ENCODE measurements at places on chromosomes 5 and 9.

DNA sequence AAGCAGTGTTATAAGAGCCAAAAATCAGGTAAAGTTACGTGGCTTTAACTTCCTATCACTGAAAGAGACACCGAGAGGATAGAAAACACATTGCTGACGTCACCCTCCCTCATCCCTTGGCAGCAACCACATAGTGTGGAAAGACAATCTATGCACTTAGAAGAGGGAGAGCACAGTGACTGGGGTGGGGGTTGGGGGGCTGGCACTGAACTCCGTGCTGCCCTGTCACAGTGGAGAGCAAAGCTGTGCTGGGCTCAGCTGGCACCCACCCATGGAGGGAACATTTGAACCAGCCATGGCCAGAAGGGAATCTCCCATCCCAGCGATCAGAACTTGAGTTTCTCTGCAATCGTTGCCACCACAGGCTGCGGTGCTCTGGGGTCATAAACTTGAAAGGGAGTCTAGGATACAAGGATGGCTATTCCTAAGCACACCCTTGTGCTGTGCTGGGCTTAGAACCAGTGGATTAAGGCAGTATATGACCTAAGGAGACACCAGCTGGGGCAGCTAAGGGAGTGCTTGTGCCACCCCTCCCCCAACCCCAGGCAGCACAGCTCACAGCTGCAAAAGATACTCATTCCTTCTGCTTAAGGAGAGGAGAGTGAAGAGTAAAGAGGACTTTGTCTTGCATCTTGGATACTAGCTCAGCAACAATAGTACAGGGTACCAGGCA lies 73.4 kb downstream of the KIAA0825 start:
- DNase-seq = no peak

- no peak for DNase-seq
Observed at GRCh38 chr5:75044406-75044805, 8.0 kb downstream of the GCNT4 start.

DNA sequence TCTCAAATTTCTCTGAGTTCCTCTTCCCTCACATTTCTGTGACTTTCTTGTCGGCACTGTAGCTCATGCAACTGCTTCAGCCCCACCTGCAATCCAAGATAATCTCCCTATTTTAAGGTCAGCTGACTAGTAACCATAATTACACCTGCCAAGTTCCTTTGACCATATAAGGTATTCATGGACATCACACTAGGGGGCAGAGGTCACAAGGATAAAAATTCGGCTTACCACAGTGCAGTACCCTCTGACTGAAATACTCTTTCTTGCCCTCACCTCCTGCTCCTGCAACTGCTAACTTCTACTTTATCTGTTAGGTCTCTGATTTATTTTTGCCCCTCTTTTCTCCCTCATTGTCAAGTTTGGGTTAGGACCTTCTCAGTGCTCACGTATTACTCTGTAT lies 144.2 kb downstream of the GDNF start:
- no peak for DNase-seq

- peak; percentile 70 for DNase-seq
Observed at GRCh38 chr9:133351908-133352634, 4.1 kb downstream of the RPL7A start.

- DNase-seq = no peak
Observed at GRCh38 chr9:109913461-109913810, 133.4 kb downstream of the PALM2AKAP2 start.

GRCh38 chr5:73420666-73421065 lies 27.9 kb downstream of the FOXD1 start:
- no peak for DNase-seq

DNA sequence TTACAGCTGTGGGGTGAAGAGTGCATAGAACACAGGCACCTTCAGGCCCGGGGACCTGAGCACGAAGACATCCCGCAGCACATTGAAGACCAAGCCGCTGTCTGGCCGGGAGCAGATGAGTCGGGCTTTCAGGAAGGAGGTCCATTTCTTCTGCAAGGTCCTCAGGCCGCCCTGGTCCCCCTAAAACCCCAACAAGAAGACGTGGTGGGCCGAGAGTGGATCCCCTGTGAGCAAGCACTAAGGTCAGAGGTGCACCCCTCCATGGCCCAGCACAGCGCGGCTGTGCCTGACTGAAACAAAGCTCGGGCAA lies 70.5 kb downstream of the SECISBP2 start:
- no peak for DNase-seq

GRCh38 chr5:143699121-143699520 lies 112.8 kb upstream of the HMHB1 start:
- no peak for DNase-seq

DNA sequence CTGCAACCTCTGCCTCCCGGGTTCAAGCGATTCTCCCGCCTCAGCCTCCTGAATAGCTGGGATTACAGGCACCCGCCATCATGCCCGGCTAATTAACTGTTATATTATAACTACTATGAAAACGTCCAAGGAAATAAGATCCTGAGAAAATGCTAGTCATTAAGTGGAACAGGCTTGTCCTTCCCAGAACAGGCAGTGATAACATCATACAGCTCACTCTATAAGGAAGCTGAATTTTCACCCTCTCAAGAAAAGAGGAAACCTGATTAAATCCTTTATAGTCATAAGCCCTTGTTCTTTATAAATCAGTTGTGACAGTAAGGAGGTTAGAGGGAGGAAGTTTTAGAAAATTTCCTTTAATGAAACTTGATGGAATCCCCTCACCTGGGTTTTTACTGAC lies 163.9 kb upstream of the CLINT1 start:
- no peak for DNase-seq

GRCh38 chr9:78307360-78307759 lies 10.4 kb downstream of the PSAT1 start:
- DNase-seq = no peak

DNA sequence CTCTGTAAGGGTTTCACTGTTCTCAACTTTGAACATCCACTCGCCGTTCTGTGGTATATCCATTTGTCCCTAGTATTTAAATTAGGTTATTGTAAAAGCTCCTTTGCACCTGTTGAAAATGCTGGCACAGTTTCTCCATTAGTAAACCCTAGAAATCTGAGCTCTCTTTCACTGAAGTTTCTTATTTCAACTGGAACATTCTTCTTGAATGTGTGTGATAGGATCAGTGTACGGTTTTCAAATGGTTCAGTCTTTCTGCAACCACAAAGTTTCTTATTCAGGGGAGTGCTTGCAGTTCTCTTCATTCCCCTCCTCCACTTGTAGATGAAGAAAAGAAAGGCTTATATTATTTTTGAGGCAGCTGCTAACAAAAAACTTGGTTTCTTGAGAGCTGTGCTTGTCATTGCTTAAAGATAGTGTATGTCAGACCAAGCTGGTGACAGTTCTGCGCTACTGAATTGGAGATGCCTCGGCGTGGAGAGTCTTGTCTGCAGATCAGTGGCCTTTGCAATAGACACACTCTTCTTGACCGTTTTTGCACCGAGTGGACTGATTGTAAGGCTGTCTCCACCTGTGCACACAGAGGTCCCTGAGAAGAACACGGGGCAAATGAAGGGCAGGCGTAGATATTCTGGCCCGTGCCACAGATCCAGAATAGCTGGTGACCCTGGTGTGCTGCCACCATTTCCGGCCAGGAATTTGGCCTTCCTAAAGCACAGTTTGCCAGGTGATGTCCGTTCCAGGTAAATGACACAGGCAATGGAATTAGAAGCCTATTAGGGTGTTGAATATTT lies 102.2 kb downstream of the TRIO start:
- no peak for DNase-seq

DNA sequence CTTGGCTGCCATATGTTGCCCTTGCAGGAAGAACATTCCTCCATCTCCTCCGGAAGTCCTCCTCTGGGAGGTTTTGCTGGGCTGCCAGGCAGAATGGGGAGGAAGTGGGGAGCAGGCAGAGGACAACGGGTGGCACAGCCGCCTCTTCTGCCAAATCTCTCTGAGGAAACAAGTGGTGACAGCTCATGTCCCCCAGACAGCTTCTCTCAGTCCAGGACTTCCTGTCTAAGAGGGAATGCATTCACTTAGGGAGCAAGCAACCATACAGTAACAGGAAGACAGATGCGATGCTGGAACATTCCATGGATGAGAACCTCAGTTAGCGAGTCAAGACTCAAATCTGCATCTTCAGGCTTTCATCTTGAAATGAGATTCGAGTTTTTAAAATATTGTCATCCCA lies 701.0 kb downstream of the SEMA5A start:
- DNase-seq = no peak

DNA sequence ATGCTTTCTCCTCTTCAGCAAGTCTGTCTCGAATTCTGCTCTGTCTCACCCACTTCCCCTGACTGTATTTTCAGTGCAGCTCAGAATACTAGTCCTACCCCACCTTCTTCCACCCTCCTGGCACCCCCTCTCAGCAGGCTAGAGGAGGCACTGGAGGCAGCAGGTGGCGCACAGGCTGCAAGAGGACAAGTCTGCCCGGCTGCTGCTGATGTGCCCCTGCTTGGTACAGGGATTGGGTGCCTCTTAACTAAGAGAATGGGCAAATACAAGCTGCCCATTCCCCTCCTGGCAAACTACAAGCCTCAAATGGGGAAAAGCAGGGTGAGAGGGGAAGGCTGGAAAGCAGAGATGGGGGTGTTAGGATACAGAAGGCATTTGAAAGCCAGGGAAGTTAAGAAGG lies 5.1 kb downstream of the TLN1 start:
- DNase-seq = no peak

- no peak for DNase-seq
Observed at GRCh38 chr9:6068983-6069382, 53.6 kb upstream of the RANBP6 start.

DNA sequence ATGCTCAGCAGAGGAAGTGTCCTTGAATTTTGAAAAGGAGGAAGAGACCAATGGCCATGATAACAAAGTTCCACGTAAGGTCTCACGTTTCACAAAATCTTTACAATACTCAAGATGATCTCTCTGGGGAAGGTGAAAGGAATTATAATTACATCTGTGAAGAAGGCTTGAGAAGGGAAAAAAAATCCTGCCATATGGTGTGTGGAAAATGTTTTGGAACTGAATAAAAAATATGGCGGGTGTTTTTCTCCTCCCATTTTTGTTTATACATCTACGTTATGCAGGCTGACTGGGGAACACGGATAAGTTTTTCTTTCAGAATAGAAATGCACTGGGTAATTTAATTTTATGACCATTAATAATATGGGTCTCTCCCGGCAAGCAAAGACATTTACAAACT lies 425.6 kb upstream of the BRINP1 start:
- DNase-seq = no peak

DNA sequence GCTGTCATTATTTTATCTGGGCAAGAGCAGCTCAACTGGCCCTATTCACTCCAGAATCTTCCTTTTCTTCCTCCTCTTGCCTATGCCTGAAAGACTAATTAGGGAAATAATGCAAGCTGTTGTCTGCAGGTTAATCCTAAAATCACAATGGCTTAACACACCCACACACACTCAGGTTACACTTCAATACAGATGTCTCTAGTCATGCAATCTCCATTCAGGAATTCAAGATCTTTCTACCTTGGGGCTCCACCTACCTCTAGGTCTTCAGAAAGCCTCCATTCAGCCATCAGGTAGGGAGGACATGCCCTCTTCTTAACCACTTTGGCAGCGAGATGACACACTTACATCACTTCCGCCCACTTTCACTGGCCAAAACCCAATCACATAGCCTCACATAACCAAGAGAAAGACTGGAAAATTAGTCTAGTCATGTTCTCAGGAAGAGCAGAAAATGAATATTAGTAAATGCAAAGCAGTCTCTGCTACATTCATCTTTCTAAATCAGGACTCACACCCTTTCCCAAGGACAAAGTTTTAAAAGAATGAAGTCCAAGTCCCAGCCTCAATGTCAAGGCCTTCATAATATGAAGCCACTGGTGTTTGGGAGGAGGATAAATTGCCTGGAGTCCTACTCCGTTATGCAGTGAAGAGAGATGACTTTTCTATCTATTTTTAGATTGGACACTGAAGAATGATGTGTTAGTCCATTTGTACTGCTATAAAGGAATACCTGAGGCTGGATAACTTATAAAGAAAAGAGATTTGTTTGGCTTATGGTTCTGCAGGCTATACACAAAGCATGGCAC lies 428.1 kb downstream of the EFNA5 start:
- no peak for DNase-seq

GRCh38 chr5:305050-305449 lies 16.5 kb upstream of the AHRR start:
- DNase-seq = peak; percentile 25

GRCh38 chr5:80686757-80687156 lies 32.0 kb upstream of the DHFR start:
- no peak for DNase-seq

- no peak for DNase-seq
Observed at GRCh38 chr9:79123415-79123814, 448.4 kb upstream of the TLE4 start.

GRCh38 chr9:34276772-34277171 lies 52.3 kb downstream of the KIF24 start:
- no peak for DNase-seq
